ENCODE measurements at places on chromosomes 5 and 9.
A peak's percentile ranks its signal among the peaks of the same experiment; 100 is the strongest.

GRCh38 chr5:155189476-155189875 is 175.9 kb downstream of the KIF4B start:
- DNase-seq, result no peak

DNA sequence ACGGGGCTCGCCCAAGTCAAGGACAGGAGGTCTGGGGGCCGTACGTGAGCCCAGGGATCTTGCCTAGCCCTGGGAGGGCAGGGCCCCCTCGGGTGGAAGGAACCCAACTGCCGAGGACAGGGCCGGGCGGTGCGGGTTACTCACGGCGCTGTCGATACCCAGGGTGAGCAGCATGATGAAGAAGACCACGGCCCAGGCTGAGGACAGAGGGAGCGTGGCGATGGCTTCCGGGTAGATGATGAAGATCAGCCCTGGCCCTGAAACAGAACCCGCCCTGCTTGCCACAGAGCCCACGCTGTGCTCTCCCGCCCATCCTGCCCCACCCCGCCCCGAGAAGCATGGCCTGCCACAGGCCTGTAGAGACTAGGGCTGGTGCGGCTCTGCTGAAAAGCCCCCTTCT is 34.1 kb downstream of the SLC6A3 start:
- no peak for DNase-seq

- no peak for DNase-seq
These were observed 172.4 kb upstream of the STK32A start for GRCh38 chr5:147062427-147062826.

GRCh38 chr5:173283318-173284288 is 44.6 kb downstream of the STC2 start:
- peak; percentile 73 for DNase-seq

GRCh38 chr5:32432633-32433032 is 11.9 kb downstream of the ZFR start:
- no peak for DNase-seq

GRCh38 chr5:73851471-73852181 is 225.6 kb downstream of the ARHGEF28 start:
- DNase-seq, result no peak

DNA sequence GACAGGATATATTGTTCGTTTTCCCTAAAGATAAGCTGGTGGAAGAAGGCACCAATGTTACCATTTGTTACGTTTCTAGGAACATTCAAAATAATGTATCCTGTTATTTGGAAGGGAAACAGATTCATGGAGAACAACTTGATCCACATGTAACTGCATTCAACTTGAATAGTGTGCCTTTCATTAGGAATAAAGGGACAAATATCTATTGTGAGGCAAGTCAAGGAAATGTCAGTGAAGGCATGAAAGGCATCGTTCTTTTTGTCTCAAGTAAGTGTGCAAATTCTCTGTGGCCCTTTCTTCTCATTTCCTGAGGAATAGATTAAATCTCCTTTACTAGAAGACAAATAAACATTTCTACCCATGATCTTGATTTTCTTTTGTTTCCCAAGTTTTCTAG is 38.0 kb downstream of the OSMR start:
- no peak for DNase-seq

DNA sequence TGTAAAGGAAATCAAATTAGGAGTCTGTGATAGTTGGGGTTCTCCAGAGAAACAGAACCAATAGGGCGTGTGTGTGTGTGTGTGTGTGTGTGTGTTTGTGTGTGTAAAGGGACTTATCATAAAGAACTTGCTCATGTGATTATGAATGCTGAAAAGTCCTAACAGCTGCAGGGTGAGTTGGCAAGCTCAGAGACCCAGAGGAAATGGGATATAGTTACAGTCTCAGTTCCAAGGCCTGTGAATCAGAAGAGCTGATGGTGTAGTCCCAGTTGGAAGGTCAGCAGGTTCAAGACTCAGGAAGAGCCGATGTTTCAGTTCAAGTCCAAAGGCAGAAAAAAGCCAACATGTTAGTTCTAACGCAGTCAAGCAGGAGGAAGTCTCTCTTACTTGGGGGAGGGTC is 214.2 kb downstream of the ELAVL2 start:
- no peak for DNase-seq

GRCh38 chr5:174617910-174618309 is 106.5 kb upstream of the MSX2 start:
- no peak for DNase-seq

DNA sequence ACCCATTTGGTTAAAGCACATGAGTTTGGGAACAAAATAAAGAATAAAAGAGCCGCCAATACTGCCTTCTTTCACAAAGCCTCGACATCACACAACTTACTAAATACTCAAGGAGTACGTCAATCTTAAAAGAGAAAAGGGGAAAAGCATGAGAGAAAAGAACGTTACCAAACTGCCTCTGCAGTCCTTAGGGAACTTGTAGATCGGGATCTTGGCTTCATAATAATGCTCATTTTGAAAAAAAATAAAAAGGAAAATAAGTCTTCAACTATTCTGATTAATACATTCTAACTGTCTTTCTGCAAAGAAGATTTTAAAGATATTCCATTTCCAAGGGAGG is 618.4 kb downstream of the PDE4D start:
- DNase-seq, result no peak

DNA sequence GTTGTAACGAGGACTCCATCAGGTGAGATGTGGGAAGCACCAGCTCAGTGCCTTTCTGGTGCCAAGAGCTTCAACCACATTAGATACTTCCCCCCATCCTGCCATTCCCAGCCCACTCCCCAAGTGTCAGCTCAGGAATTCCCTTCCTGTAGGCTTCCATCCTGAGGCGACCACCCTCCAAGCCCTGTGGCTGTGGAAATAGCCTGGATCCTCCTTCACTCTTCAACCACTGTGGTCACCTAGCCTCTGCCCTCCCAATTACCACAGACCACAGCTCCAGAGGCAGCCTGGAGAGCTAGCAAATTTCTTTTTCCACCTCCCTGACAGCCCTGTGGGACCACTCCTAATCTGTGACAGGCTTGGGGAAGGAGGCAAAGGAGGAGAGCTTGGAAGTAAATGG is 219.8 kb upstream of the MAP3K1 start:
- no peak for DNase-seq

GRCh38 chr5:67166460-67167285 is 29.9 kb downstream of the CD180 start:
- peak; percentile 73 for DNase-seq

DNA sequence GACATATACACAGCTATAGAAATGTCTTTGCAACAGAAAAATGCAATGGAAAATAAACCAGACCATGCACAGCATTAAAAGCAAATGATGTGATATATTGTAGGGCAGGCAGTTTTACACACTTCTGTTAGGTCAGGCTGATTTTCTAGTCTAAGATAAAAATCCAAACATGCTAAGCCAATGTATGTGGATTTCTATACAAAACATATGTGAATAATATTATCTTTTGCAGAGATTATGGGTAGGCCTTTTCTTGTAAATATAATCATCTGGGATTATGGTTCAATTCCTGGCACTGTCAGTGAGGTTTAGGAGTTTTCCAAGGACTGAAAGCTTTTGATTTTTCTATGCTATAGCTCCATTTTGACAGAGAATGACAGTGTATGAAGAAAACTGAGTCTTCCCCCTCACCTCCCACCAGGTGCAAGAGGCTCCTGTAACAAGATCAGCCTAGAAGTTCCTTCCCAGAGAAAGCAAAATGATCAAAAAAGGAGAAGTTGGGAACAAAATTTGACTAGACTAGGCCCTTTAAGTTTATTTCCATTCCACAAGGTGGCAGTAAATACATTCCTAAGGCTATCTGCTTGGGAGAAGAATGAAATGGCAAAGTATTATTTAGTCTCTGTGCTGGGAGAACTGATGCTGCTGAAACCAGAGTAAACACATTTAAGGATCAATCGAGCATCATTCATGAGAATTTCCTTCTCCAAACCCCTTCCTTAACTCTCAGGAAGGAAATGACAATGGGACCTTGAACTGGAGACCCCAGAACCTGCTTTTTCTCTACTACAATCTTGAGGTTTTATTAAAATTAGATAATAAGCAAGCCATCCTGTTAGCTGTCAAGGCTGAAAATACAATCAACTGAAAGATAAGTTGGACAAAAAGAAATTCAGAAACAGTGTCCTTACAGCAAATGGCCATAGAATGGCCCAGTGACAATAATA is 133.0 kb upstream of the TUT7 start:
- no peak for DNase-seq

DNA sequence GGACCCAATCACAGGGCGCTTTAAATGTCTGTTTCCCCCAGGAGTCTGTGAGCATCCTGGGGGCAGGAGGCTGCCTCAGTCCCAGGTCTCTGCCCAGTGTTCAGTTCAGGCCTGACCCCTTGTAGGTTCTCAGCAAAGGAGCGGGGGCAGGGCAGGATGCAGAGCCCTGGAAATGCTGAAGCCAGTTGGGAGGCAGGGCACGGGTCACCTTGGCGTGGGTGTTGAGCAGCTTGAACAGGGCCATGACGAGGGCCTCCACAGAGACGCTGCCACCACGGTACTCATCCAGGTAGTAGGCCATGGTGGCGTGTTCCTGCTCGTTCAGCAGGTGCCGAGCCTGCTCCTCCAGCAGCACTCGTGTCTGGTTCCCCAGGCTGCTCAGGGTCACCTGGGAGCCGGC is 36.3 kb upstream of the AKNA start:
- DNase-seq, result no peak

GRCh38 chr9:117796681-117797080 is 92.5 kb downstream of the TLR4 start:
- no peak for DNase-seq

DNA sequence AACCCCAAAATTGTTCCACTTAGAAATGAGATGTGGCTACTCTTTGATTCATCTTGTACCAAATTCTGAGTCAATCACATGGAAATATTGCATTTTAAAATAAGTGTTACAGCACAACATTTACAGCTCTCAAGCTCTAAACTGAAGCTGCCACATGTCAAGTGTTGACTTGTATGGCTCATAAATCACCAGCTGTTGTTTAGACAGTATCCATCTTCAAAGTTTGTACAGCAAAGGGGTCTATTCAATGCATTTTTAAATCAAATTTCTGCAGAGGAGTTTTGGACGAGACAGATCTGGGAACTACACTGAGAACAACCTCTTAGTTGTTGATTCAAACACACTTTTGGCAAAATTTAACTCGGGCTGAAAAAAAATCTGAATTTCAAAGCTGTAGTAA is 31.4 kb downstream of the CHSY3 start:
- no peak for DNase-seq

DNA sequence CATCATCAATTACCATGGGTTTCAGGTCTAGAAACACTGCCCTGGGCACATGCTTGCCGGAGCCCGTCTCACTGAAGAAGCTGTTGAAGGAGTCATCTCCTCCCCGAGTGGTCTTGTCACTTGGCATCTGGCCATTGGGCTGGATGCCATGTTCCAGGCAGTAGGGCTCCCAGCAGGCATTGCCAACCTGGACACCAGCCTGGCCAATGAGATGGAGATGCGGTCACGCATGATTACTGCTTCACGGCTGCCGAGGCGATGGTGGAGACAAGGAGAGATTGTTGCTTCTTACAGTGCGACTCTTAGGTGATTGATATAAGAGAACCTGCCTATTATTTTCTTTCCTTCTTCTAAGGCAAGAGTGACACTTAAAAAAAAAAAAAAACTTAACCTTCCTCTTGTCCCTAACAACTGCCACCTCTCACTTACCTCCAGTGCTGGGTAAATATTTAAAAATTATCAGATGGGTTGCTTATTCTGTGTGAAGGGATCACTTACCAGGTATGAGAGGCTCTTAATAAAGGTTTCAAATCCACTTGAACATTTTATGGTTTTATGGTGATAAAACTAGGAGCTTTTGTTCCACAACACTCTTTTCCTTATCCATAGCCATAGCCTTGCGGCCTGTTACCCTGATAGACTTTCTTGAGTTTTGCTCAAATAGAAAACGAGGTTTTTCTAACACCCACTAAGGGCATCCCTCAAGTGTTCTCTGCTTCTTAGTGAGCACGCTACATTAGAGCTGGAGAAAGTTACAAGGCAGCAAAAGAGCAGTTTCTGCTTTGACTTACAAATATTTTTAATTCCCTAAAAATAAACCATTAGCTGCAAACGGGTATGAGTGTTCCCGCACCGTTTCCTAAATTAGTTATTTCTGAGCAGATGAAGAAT is 41.2 kb downstream of the NIM1K start:
- DNase-seq, result no peak

DNA sequence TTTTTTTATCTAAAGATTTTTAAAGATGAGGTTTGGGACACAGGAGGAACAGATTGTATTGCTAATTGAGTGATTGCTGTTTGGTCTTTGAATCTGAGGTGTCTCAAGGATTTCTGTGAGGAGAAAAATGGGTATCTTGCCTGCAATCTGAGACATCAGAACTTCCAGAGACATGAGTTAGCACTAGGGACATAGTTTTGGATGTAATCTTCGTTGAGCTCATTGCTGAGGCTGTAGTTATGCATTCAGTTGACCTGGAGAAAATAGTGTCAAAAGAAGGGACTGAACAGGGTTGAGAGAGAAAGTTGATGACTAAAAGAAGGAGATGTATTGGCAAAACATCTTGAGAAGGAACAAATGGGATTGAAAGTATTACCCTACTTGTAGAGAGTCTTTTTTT is 24.6 kb downstream of the C9orf85 start:
- no peak for DNase-seq

- no peak for DNase-seq
These were observed 95.6 kb downstream of the NR6A1 start for GRCh38 chr9:124675261-124676158.

DNA sequence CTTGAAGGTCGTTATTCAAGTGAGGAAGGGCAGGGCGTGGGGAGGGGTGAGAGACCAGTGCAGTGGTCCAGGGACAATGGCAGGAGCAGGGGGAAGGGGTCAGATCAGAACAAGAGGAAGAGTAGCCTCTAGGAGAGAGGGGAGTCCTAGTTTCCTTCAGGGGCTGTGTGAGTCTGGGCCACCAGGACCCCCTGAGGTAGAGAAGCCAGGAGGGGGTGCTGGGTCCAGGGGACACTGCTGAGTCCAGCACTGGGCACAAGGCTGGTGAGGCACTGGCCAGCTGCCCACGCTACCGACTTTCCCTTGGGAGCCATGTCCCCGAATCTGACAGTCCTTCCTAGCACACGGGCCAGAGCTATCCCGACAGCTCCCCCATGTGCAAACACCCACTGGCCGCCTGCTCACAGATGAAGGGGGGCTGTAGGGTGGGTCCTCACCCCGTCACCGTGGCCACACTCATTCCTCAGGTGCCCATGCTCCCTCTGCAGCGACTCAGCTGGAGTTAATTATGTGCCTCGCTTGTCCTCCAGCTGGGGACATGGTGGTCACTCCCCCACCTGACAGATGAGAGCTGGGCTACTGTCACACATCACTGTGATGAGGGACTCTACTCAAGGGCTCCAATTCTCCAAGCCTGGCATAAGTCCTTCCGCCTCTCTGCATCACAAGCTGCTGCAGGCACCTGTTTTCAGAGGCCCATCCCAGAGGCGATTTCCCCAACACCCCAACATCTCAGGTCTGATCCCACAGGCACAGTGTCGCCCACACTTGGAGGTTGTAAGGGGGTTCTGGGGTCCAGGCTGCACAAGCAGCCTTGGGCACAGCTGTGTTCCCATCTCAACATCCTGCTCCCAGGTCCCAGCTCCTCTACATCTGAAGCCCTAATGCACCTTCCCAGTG is 115.1 kb downstream of the GABBR2 start:
- no peak for DNase-seq

GRCh38 chr9:23321049-23321448 is 505.0 kb downstream of the ELAVL2 start:
- no peak for DNase-seq
